ENCODE measurements at places on chromosomes 3 and 15.

DNA sequence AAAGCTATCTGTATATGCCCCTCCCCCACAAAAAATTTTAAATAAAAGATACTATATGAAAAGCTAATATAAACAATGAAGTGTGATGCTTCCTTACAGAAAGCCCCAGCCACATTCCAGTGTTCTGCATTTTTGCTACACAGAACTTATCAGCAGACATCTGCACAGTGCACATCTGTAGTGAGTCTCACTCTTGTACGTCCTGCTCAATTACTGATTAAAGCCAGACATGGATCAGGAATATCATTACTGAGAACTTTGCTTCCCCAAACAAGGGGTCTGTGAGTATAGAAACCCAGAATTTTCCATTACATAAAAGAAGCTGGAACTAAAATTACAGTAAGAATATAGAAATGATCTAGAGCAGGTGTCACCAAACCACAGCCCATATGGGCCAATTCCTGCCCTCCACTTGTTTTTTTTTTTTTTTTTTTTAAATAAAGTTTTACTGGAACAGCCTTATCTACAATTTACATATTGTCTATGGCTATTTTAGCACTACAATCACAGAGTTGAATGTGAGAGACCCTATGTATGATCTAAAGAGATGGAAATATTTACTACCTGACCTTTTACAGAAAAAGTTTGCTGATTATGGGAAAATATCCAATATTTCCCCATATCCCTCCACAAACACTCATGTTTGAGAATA lies 45.7 kb downstream of the UBP1 start:
- DNase-seq: no peak

GRCh38 chr3:58553003-58553402 lies 16.0 kb upstream of the ACOX2 start:
- no peak for DNase-seq

- DNase-seq: peak; percentile 50
Measured at GRCh38 chr15:100338971-100339444, 2.8 kb downstream of the ADAMTS17 start.

GRCh38 chr3:25527801-25528200 lies 99.7 kb downstream of the RARB start:
- no peak for DNase-seq

DNA sequence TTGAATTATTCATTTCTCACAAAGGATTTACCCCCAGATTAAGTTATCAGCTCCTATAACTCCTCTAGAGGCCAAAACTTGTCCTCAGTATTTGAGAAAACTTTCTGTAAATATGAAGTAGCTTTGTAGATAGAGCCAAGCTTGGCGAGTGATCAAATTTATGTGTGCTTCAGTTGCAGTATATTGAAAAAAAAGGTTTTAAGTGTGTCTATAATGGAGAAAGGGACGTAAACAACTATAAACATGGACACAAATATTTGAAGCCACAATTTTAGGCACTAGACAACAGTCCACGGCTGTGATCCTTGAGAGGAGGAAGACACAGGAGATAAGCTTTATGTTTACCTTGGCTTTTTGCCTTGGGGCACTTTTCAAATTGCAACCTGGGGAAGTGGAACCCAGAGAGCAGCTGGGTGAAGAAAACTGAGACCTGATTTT lies 118.7 kb downstream of the THRB start:
- DNase-seq: no peak

- no peak for DNase-seq
Measured at GRCh38 chr3:4588466-4588865, 95.3 kb downstream of the ITPR1 start.

- DNase-seq: no peak
Measured at GRCh38 chr3:148211725-148212124, 486.0 kb upstream of the AGTR1 start.

DNA sequence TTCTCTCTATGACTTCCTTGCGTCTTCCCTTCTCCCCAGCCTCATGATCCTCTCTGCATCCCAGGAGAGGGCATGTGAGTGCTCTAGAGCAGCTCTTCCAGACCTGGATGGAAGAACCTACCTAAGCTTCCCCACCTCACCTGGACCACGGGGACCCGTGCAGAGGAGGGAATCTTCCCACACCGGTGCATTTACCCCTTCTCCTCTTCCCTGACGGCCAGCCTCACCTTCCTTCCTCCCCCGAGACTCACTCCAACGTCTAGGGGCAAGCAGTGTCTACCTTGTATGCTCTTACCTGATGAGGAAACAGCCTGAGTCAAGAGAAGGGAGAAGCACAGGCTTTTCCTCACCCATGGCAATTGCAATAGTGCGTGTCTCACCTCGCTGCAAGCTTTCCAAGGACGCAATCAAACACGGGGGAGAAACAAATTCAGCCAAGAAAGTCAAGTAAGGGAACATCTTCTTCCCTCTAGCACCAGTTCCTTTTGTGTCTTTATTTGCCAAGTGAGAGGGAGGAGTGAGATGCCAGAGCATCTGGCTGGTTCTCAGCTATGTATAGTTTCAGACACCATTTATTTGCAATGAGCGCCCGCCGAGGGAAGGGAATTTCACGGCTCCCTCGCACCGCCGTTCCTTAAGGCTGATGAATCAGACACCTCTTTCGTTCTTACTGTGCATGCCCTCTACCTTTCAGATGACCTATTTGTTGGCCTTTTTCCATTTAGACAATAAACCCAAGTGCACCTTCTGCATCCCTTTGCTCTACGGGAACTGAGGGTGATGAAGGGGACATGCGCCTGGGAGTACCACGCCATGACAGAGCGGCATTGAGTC lies 1.8 kb upstream of the CCR9 start:
- DNase-seq: no peak

GRCh38 chr3:123331006-123331405 lies 117.9 kb downstream of the ADCY5 start:
- DNase-seq: no peak

DNA sequence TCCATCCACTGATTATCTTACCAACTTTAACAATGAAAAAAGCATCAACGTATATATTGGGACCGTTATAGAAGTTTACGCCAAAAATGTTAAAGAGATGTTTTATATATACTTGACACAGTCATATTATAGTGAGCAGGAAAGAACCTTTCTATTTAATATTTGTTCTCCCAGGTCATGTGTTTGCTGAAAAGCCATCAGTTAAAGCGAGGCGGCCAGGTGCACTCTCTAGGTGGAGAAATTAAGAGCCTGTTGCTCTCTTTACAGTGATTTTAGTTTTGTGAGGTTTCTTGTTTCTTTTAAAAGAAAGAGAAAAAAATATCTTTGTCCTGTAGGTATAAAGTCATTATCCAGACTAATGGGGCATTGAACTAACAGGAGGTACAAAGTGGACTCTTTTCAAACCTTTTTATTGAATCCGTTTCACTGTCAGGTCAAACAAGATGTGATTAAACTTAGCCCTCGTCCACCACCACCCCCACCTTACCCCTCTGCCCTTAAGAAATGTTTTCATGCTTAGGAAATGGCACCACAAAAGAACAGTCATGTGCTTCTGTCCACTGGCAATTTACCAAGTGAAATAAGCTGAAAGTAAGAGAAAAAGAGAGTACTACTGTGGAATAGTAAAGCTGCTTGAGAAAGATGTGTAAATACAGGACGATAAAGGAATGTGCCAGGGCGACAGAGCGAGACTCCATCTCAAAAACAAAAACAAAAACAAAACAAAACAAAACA lies 279.9 kb downstream of the PTPRG start:
- DNase-seq: no peak

- no peak for DNase-seq
Measured at GRCh38 chr3:174937478-174937877, 78.3 kb downstream of the NAALADL2 start.

- no peak for DNase-seq
Measured at GRCh38 chr3:99317201-99317600, 321.2 kb upstream of the COL8A1 start.

DNA sequence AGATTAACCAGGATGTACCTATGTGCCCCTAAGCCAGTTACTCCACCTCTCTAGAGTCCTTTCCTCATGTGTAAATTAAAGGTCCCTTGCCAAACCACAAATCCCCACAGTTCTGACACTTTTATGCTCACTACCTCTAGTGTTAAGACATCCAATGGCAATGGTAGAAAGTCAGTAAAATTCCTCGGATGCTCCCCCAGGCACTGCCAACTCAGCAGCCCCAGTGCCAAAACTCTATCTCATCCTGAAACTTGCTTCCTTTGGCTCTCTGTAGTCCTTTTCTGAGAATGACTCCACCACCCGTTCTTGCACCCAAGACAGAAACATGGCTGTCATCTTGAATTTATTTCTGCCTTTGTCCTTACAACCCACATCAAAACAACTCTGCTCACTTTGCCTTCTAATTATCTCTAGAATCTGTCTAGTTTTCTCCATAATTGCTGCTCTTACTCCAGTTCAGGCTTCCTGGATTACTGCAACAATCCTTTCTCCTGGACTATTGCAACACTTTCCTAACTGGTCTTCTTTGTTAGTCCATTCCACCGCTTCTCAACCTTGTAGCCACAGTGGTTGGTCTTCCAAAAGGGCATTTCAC lies 41.6 kb downstream of the MB21D2 start:
- DNase-seq: no peak

DNA sequence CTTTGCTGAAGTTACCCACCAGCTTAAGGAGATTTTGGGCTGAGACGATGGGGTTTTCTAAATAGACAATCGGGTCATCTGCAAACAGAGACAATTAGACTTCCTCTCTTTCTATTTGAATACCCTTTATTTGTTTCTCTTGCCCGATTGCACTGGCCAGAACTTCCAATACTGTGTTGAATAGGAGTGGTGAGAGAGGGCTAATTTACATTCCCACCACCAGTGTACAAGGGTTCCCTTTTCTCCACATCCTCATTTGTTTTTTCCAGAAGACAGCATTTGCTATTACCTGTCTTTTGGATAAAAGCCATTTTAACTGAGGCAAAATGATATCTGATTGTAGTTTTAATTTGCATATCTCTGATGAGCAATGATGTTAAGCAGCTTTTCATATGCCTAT lies 329.9 kb upstream of the TPRG1 start:
- no peak for DNase-seq

DNA sequence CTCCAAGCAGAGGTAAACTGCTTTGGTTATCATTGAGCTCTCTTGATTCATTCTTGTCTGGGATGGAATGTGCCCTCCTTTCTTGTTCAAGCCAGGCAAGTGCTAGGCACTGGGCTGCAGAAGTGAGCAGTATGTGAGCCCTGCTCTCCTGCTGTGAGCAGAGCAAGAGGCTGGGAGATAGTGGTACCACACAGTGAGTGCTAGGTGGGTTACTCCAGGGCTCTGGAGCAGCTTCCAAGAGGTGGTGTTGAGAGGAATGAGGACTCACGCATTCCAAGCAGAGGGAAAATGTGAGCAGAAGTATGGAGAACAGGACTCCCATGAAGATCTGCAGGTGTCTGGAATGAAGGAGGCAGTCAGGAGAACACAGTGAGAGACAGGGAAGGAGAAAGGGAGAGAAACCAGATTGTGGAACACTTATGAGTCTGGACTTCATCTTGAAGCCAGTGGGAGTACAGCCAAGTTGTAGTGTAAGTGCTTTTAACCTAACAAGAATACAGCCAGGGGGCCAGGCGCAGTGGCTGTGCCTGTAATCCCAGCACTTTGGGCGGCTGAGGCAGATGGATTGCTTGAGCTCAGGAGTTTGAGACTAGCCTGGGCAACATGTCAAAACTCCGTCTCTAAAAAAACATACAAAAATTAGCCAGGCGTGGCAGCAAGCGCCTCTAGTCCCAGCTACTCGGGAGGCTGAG lies 199.9 kb upstream of the CTDSPL start:
- no peak for DNase-seq

- DNase-seq: no peak
Measured at GRCh38 chr3:105869531-105869833, 670 bp upstream of the CBLB start.

GRCh38 chr3:7585052-7585451 lies 724.1 kb downstream of the GRM7 start:
- no peak for DNase-seq

GRCh38 chr3:127615631-127616305 lies 13.2 kb upstream of the PODXL2 start:
- no peak for DNase-seq

DNA sequence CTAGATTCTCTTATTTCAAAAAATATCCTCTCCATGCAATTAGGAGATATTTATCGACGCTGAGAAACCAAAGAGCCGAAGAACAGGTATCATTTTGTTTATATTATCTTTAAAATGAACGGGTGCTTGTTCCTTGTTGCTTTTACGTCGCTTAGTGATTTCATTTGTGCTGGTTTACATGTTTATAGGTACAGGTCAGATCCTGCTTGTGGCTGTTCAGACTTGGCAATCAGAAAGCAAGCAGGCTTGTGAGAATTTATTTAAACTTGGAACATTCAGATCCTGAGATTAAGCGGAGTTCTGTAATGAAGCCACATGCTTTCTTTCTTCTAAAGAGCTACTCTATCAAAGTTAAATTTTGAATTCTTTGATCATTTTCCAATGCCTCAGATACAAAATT lies 43.0 kb upstream of the ATP2C1 start:
- no peak for DNase-seq

DNA sequence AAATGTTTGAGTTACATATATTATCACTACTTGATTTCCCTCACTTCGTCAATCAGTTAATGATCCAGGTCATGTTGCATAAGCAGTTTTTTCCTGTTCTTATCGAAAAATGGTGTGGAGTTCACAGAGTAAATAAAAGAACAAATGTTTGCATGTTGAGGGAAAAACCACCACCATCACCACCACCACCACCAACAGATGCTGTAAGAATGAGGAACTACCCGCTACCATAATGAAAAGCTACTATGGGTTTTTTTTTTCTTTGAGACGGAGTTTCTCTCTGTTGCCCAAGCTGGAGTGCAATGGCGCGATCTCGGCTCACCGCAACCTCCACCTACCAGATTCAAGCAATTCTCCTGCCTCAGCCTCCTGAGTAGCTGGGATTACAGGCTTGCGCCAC lies 27.6 kb downstream of the RUBCN start:
- DNase-seq: no peak

DNA sequence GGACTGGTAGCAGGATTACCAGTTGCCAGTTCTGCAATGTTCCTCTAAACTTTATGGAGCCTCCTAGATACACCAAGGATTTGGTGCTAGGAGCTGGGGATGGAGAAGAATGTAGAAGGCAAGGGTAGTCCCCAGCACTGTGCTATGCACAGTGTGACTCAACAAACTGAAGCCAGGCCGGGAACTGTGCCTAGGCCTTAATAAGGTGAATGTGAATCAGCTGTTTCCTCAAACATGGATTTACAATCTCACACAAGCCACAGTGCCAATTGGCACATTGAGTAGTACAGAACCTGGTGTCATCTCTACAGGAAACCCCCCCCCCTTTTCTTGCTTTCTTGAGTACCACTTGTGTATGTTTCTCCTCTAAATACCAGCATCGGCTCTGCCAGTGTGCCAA lies 32.5 kb downstream of the MRPS25 start:
- no peak for DNase-seq

- peak; percentile 25 for DNase-seq
Measured at GRCh38 chr3:126911162-126912026, 71.5 kb upstream of the PLXNA1 start.

- no peak for DNase-seq
Measured at GRCh38 chr3:33111581-33111980, 2.2 kb upstream of the CRTAP start.
